ENCODE measurements at places on chromosomes 12 and 14. TPM values are rescaled to one million over a fixed set of nuclear protein-coding genes. Genes with fewer than 3 reads are reported as not detected.

Gene HCAR3
- 0.14 TPM for total RNA-seq

Gene AQP2
- total RNA-seq: not detected

Gene TDG
- 43.2 TPM for total RNA-seq

Gene KCNH3
- 1.2 TPM for total RNA-seq

Gene TMEM119
- total RNA-seq: 0.30 TPM

Gene ACOT6
- not detected for total RNA-seq

Gene GPR84
- total RNA-seq: 0.39 TPM

Gene CCDC196
- total RNA-seq: not detected

Gene SLC5A8
- total RNA-seq: not detected

Gene MAP1LC3B2
- total RNA-seq: 0.50 TPM

Gene TTC6
- total RNA-seq: not detected

Gene RIMBP2
- total RNA-seq: not detected

Data from T-helper 2 cell treated with Interferon-gamma antibody and Interleukin-4, amounts not matched to agents 100 ng/mL and 5 ng/mL, for 36 hours (primary cell).